ENCODE measurements at places on chromosomes 1 and 21. TPM values are rescaled to one million over a fixed set of nuclear protein-coding genes. Genes with fewer than 3 reads are reported as not detected.

The SLC1A7 gene
- not detected for total RNA-seq

DNA sequence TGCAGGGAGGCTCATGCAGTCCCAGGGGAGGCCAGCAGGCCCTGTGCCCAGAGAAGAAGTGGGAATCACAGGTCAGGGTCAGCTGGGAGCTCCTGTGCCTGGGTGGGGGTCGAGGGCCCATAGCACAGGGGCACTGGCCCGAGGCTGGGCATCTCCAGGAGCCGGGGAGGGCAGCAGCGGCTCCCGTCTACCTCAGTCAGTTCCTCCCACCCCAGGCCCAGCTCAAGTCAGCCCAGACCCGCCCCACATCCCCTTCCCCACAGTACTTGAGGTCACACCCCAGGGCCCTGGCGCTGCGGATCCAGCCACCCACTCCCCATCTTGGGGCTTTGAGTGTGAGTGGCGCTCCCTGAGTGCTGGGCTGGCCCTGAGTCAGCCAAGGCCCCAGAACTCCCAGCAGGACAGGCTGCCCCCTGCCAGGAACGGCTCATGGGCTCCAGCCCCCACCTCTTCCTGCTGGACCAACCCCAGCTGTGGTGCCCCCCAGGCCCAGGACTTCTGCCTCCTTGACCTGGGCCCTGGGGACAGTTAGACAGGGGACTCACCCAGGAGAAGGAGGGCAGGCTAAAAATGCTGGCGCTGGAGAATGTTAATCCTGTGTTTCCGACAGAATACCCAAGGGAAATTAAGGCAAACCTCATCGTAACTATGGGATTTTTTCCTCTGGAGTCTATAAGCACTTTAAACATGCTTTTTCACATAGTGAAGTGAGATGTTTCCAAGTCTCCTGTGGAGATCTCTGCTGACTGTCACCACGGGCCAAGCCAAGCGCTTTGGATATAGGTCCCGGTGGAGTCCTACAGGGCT is 68.8 kb upstream of the COL6A1 start:
- no peak for DNase-seq

DNA sequence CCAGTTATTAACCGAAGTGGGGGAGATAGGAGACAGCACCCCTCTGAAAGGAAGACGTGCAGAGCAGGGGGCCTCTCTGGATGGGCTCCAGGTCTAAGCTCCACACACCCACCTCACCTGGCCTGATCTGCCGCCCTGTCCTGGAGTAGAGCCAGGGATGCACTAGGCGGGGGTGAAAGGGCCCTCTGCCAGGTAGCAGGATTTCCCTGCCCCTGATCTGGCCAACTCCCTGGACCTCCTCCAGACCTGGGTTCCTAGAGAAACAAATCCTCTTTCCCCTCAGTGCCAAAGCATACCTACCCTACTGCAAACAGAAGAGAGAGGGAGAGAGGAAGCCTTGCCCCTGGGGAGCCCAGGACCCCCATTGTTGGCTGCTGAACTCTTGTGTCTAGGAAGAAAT is 2.0 kb downstream of the CRABP2 start:
- no peak for DNase-seq

DNA sequence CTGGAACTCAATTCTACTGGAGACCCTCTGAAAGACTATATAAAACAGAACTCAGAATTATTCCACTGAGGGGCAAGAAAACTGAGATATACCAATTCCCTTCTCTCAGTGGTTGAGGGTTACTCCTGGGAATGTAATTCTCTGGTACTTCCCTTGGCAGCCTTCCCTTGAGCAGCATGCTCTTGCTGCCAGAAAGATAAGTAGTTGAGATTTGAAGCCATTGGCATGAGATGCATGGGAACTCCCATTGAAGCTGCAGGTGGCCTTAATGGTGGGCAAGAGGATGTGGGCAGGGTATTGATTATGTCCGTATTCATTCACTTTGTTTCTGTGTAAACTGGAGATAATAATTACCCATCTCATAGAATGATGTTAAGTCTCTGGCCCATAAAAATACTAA is 28.6 kb upstream of the C1orf185 start:
- no peak for DNase-seq

The IRF2BP2 gene
- total RNA-seq, result 105 TPM

The UBQLN4 gene
- total RNA-seq, result 31.0 TPM

The FCRL3 gene
- total RNA-seq, result not detected

- no peak for DNase-seq
Observed at GRCh38 chr1:184930645-184931044, 43.7 kb downstream of the NIBAN1 start.

DNA sequence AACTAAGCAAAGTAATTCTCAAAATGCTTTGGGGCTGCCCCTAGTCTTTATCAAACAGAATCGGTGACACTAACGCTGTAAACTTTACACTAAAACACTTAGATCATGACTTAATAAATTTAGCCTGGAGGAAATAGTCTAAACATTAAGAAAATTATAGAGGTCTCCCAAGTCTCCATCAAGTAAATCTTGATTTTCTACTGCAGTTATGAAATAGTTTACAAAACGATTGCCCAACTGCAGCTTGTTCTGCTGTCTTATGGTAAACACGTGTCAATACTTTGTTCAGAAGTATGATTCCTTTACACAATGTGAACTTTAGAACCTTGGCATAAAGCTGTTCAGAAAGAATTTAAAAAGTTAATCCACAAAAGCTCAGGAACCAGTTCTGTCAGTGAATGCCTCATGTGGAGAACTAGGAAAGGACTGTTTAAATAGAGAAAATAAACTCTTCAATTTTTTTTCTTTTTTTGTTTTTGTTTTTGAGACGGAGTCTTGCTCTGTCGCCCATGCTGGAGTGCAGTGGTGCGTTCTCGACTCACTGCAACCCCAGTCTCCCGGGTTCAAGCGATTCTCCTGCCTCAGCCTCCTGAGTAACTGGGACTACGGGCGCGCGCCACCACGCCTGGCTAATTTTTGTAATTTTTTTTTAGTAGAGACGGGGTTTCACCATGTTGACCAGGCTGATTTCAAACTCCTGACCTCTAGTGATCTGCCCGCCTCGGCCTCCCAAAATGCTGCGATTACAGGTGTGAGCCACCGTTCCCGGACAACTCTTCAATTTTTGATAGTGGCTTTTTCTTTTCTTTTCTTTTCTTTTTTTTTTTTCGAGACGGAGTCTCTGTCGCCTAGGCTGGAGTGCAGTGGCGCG is 1.6 kb downstream of the DDI2 start:
- no peak for DNase-seq

DNA sequence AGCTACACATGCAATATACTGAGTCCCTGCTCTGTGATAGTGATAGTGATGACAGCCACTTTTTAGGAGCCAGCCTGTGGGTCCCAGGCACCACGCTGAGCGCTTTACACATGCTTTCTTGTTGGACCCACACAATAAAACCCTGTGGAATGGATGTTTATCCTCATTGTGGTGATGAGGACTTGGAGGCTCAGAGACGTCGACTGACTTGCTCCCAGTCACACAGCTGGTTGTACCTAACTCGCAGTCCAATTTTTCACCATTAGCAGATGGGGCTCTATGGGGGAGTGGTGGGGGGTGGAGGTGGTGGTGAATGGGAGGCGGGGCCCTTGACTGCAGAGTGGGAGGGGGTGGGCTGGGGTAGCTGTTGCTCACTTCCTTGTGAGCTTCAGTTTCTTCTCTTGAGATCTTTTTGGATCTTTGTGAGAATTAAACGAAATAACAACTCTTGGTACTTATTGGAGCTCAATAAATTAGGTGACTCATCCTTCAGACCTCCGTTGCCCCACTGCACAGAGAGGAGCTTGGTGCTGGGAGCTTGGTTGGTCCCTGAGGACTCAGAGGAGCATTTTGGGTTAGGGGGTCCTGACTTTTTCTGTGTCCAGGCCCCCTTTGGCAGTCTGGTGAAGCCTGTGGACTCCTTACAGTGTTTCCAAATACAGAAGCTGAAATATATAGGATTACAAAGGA is 61.8 kb upstream of the CD1D start:
- DNase-seq, result no peak

- DNase-seq, result no peak
Observed at GRCh38 chr1:246032031-246032551, 475.0 kb downstream of the SMYD3 start.

The RTCA gene
- total RNA-seq, result 35.1 TPM

The FMOD gene
- total RNA-seq, result 0.93 TPM

GRCh38 chr1:67126111-67126746 is 8.5 kb downstream of the C1orf141 start:
- no peak for DNase-seq

DNA sequence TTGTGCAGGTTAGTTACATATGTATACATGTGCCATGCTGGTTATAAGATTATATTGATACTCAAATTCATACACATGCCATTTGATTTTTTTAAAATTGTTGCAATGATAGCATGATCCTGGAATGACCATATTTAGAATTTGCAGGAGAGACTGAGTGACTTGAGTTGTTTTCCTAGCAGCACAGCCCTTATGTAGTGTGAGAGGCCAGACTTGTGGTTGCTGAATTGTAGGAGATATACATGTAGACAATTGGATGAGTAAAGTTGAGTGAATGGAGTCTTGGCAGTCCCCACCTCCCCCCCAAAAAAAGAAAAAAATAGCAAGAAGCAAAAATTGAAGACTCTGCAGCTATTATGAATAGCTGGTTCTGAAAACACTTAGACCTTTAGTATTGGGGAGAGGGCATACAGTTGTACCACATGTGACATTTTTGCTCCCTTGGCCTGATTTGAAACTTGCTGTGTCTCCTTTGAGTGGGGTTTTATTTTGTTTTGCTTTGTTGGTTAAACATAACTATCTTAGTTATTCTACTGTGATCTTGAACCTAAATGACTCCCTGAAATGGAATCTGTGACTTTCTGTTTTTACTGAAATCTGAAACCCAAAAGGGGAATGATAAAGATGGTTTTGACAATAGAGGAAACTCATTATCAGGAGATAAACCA is 280.3 kb downstream of the HMCN1 start:
- DNase-seq, result no peak

GRCh38 chr1:51442616-51443015 is 76.5 kb downstream of the EPS15 start:
- DNase-seq, result no peak

DNA sequence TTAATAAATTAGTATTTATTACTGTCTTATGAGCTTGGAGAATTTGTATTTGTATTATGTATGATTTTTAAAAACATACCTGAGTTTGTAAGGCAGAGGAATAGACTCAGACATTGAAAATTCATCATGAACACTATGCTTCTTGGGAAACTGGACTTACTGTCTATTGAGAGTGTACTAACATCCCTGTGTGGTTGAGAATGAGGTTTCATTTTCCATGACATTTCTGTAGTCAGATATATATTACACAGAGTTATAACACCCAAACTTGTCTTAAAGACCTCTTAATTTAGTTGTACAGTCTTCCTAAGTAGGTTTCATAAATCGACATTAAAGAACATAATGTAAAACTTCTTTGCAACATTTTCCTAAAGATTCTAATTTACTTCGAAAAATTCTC is 30.0 kb downstream of the PPP2R5A start:
- no peak for DNase-seq

The ADAMTS4 gene
- 23.8 TPM for total RNA-seq

The CCDC18 gene
- 3.4 TPM for total RNA-seq

DNA sequence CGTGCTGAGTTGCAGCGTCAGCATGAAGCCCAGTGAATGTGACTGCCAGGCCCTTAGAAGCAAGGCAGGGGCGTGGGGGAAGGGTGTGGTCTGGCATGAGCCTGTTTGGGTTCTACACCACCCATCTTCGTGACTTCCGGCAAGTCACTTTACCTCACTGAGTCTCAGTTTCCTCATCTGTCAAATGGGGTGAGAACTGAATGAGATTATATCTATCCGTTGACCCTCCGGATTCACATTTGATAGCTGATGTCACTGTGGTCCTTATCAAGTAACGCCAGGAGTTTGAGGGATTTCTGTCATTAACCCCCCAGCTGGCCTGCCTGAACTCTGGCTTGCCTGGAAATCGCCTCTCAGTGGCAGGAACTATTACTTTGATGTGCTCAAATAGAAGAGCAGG is 15.6 kb downstream of the MRPL37 start:
- no peak for DNase-seq

- DNase-seq, result no peak
Observed at GRCh38 chr1:20080441-20081352, 10.7 kb downstream of the PLA2G5 start.

DNA sequence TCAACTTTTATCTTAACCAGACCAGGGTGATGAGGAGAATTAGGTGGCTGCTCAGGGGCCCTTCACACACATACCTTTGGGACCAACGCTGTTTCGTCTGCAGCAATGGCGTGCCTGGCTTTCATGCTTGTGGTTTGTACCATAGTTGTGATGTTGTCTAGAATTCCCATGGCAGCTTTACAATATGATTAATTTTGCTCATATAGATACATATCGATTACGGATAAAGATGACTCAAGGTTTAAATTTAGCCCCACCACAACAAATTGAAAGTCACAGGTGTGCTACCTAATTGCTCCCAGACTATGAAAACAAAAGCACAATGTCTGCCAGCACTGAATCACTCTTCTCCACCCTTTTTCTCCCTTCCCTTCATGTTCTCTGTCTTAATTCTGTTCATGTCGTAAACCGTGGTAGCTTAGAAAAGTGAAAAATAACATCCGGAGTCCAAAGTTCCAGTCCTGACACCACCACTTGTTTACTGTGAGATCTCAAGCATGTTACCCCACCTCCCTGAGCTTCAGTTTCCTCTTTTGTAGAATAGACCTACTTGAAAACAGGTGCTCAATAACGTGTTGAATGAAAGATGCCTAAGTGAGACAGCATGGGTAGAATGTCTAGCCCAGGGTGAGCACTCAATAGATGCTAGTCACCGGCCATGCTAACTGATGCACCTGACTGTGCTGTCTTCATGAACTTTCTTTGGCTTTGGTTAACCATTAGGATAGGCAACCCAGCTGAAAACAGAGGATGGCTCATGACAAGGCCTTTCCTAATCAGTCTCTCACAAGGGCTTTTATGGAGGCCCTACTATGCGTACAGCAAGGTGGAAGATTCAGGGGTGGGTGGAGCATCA is 22.1 kb upstream of the JUN start:
- DNase-seq, result no peak

GRCh38 chr1:178643831-178644230 is 81.2 kb upstream of the RALGPS2 start:
- DNase-seq, result no peak

DNA sequence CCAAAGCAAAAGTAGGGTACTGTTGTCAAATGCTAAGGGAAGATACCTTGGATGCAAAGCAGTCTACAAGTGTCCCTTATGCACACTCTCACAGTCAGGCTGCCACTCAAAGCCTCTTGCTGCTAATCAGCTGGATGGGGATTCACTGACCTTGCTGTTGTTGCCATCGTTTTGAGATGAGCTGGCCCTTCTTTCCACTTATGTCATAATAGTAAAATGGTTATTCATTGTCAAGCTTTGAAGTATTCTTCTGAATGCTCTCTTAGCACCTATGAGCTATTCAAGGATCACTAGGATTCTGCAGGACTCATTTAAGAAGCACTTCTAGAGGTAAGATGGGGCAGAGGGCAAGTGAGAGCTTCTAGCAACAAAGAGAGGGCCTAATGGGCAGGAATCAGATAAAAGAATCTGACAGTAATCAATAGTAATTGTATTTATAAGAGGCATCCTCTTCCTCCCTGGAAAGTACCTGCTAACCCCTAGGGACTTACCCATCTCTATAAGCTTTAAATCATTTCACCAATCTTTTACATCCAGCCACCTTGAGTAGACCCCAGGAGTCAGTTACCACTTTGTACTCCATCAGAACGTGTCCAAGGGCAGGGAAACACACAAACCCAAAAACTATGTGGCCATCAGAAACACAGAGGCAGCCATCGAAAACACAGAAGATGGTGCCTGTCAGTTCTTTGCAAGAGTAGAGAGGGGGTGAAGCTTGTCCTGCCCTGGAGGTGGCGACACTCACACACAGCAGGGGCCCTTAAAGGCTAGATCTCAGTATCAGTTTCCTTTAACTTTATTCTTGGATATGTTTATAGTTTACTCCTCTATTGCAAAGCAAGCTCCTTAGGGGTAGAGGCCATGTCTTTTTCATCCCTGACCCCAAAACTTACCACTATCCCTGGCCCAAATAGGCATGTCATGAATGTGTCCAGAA is 103.7 kb upstream of the NFIA start:
- DNase-seq, result no peak
